ENCODE measurements at places on chromosomes 13 and 19. TPM values are rescaled to one million over a fixed set of nuclear protein-coding genes. Genes with fewer than 3 reads are reported as not detected.
A peak's percentile ranks its signal among the peaks of the same experiment; 100 is the strongest.

Gene KISS1R
- 10.6 TPM for total RNA-seq

Gene TMEM59L
- 0.40 TPM for total RNA-seq

DNA sequence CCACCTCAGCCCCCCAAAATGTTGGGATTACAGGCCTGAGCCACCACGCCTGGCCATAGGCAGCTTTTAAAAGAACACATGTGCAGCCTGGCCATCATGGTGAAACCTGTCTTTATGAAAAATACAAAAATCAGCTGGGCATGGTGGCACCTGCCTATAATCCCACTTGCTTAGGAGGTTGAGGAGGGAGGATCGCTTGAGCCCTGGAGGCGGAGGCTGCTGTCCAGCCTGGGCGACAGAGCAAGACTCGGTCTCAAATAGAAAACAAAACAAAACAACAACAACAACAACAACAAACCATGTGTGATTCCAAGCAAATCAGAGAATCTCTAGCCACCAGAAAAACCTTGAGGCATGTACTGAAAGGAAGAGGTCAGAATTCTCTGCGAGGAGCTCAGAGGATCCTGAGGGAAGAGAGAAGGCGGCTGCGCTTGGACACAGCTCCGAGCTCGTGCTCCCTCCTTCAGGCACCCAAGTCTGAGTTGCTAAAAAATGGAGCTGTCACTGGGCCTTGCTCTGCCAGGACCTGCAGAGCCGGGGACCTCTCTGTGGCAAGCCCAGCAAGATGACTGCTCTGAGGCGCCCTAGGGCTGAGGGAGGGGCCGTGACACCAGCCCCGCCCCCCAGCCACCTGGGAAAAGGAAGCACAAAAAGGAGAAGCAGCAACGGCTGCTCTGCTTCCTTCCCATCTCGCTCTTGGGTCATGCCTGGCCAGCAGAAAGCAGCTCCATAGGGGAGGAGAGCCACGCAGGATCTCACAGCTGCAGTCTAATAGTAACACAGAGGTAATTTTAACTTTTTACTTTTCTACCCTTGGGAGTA is at the start of gene ARL11:
Gene ARL11, plus strand, starts transcription at position 677 of the 822 bp plus-strand sequence. CDS start 1,941 bp downstream, outside the sequence.
- H3K27ac ChIP-seq, result no peak within 1 kb of the TSS
- H3K4me3 ChIP-seq, result peak within 1 kb of the TSS; percentile 75
- H3K27me3 ChIP-seq, result no peaks in the 10 kb centered on the region
- H3K4me1 ChIP-seq, result peaks cover 8% of the 10 kb centered on the region
- peak; percentile 69 for DNase-seq

DNA sequence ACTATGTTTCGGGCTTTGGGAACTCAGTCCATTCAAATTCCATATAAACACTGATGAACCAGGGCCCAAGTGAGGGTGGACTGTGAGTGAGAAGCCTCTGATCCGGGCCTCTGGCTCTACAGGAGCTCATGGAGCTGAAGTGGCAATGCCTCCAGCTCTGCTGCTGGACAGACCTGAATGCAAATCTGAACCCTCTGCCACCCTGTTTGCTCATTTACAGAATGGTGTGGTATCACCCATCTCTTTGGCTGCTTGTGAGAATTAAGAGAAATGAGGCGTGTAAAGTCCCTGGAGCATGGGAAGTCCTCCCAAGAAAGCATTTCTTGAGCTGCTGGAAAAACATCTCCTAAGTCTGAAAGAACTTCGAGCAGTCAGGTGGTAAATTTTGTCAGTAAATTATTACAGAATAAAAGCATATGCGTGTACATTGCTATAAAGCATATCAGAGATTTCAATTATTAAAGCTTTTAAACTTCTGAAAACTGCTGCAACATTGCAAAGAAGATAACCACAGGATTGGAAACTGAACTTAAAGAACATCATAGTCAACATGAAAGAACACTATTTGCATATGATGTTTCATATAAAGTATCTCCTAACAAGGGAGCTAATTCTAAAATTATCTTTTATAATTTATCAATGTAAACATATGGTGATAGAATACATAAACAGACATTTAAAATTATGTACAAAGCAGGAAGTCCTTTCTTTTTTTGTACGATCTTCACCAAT is 369.0 kb downstream of the UQCRFS1 start:
- no peak overlapping the region for H3K27ac ChIP-seq
- no peak for DNase-seq
- no peak overlapping the region for H3K4me3 ChIP-seq
- H3K4me1 ChIP-seq, result no peaks in the 10 kb centered on the region
- no peaks in the 10 kb centered on the region for H3K36me3 ChIP-seq

Gene MISP
- not detected for total RNA-seq

GRCh38 chr13:48731957-48732569 is 78.3 kb downstream of the CYSLTR2 start:
- H3K4me3 ChIP-seq, result peak overlapping the region; percentile 50
- peaks cover 18% of the 10 kb centered on the region for H3K4me1 ChIP-seq
- no peak overlapping the region for H3K27ac ChIP-seq
- H3K36me3 ChIP-seq, result no peaks in the 10 kb centered on the region
- peak; percentile 70 for DNase-seq
- H3K27me3 ChIP-seq, result no peaks in the 10 kb centered on the region

DNA sequence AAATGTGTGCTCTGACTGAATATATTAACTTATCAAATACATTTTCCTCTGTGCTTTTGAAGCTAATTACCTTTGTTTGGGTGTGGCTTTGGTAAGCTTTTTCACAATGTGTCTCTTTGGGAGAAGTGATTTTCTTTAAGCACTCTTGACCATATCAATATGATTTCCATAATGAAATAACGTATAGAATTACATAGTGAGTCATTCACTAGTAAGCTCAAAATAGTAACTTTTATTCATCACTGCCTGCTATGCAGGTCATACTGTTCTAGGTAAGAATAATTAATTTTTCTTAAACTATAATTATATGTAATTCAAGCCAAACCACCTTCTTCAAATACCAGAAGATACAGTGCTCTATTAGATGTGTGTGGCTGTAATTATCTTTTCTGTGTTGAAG is 480.7 kb downstream of the MYO16 start:
- H3K36me3 ChIP-seq, result no peaks in the 10 kb centered on the region
- peaks cover 13% of the 10 kb centered on the region for H3K4me1 ChIP-seq
- H3K27ac ChIP-seq, result no peak overlapping the region
- no peak for DNase-seq

Gene TSSK6
- 4.7 TPM for total RNA-seq

DNA sequence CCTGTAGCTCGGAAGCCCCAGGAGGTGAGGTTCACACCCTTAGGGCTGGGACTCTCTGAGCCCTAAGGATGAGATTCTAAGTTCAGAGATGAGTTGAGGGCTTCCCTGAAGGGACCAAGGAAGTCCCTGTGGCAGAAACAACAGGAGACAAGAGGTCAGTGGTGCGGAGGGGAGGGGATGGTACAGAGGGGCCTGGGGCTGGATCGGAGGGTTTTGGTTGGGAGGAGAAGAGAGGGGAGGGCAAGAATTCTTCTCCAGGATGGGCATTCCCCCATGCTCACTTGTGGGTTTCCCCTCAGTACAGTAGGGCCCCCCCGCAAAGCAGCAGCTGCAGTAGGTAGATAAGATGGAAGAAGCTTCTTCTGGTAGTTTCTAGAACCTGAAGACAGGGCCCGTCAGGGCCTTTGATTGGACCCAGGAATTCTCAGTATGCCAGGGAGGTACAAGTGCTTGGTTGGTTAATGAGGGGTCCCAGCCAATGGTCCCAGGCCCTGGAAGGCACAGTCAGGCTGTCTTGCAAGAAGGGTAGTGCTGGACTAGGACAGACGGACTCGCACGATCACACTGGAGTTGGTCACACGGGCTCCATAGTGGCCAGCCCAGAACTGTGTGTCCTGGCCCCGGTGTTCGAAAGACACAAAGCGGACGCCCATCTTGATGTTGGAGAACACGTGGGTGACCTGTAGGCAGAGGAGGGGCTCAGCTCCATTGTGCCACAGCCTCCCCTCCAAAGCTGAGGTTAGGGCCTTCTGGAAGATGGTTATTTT is 7.3 kb downstream of the FBXO27 start:
- peaks cover 3% of the 10 kb centered on the region for H3K4me1 ChIP-seq
- no peak overlapping the region for H3K4me3 ChIP-seq
- H3K36me3 ChIP-seq, result no peaks in the 10 kb centered on the region
- DNase-seq, result no peak
- H3K27ac ChIP-seq, result no peak overlapping the region
- peaks cover 6% of the 10 kb centered on the region for H3K27me3 ChIP-seq

GRCh38 chr13:35343417-35343816 is 133.1 kb downstream of the MAB21L1 start:
- no peaks in the 10 kb centered on the region for H3K4me1 ChIP-seq
- no peaks in the 10 kb centered on the region for H3K36me3 ChIP-seq
- no peak for DNase-seq
- H3K27ac ChIP-seq, result no peak overlapping the region
- no peaks in the 10 kb centered on the region for H3K27me3 ChIP-seq

Gene LAIR1
- total RNA-seq, result 4.9 TPM

DNA sequence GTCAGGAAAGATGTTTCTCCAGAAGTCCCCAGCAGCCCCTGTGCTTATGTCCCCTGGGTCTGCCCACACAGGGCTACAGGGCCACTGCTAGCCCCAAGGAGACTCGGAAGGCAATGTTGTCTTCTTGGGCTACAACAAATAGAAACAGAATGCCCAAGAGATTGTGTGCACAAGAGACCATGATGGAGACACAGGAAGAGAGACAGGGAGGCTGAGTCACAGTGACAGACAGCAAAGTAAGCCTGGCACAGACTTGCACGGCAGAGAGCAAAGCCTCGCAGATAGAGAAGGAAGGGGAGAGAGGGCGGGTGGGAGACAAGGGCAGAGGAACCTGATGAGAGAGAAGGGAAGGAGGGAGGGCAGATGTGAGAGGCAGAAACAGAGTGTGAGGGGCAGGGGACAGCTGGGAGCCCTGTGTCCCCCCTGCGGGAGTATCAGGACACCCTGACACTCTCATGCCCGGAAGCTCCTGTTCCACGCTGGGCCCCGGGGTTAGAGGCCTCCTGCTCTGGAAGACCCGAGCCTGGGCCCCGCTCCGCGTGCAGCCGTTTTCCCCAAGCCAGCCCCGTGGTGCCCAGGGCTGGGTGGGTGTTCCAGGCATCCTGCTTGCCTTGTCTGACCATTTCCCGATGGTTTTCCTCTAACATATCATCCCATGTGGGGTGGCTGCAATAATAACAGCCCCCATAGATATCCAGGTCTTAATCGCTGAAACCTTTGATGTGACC is 2.7 kb upstream of the PLA2G4C start:
- H3K4me3 ChIP-seq, result no peak overlapping the region
- no peaks in the 10 kb centered on the region for H3K27me3 ChIP-seq
- peaks cover 20% of the 10 kb centered on the region for H3K4me1 ChIP-seq
- H3K36me3 ChIP-seq, result peaks cover 14% of the 10 kb centered on the region
- no peak for DNase-seq

GRCh38 chr19:6413291-6413690 is 11.3 kb downstream of the KHSRP start:
- H3K27me3 ChIP-seq, result no peaks in the 10 kb centered on the region
- H3K4me1 ChIP-seq, result no peaks in the 10 kb centered on the region
- no peak overlapping the region for H3K27ac ChIP-seq

GRCh38 chr19:30854207-30854606 is 482.0 kb downstream of the ZNF536 start:
- H3K36me3 ChIP-seq, result no peaks in the 10 kb centered on the region
- no peak for DNase-seq
- no peak overlapping the region for H3K27ac ChIP-seq
- H3K27me3 ChIP-seq, result peaks cover 2% of the 10 kb centered on the region

Gene TJP3
- 3.1 TPM for total RNA-seq

Gene FCHO1
- 54.3 TPM for total RNA-seq

Gene NLRP5
- total RNA-seq, result not detected

Gene PSG7
- total RNA-seq, result not detected

Gene CYP4F2
- total RNA-seq, result not detected

- peaks cover 16% of the 10 kb centered on the region for H3K36me3 ChIP-seq
- no peak for DNase-seq
- no peaks in the 10 kb centered on the region for H3K27me3 ChIP-seq
- peaks cover 32% of the 10 kb centered on the region for H3K4me1 ChIP-seq
- H3K27ac ChIP-seq, result no peak overlapping the region
- no peak overlapping the region for H3K4me3 ChIP-seq
Measured at GRCh38 chr19:15374105-15374651, 5.4 kb downstream of the AKAP8 start.

DNA sequence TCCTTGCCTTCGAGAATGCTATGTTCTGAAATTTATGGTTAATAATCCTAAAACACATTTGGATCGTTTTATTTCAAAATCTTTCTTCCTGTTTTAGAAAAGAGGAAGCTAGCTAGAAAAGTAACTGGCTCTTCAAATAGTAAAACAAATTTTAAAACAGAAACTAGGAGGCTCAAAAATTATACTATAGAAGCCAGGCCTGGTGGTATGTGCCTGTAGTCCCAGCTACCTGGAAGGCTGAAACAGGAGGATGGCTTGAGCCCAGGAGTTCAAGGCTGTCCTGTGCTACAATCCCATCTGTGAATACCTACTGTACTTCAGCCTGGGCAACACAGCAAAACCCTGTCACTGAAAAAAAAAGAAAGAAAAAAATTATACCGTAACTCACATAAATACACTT is 57.9 kb downstream of the ELF1 start:
- no peaks in the 10 kb centered on the region for H3K27me3 ChIP-seq
- H3K36me3 ChIP-seq, result peaks cover 22% of the 10 kb centered on the region
- no peak overlapping the region for H3K4me3 ChIP-seq
- DNase-seq, result no peak

Gene MEX3D
- 6.0 TPM for total RNA-seq

DNA sequence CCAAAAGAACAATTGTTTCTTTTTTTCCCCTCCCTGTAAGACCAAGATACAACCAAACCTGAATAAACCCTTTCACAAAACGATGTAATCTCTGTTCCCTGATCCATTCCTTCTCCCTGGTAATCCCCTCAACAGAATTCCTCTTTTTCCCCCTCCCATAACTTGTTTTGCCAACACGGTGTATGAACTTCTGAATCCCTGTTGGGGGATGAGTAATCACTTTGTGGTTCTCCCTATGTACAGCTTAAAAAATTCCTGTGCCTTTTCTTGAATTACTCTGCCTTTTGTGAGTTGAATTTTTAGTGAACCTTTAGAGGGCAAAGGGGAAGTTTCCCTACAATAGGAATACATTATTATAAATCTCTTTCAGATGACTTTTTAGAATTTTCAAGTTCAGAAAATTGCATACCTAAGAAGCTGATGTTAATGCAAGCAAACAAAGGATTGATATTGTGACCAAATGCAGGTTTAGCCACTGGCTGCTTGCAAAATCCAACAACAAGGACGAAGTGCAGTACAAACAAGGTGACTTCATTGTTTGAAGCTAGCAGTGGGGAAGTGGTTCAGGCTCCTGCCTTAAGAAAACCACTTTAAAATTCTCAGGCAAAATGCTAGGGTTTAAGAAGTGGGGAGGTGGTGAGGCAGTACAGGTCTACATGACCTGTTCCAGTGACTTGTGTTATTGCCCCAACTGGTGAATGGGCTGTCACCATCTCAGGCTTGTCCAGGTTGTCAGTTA is 15.0 kb upstream of the EPSTI1 start:
- H3K27me3 ChIP-seq, result peaks cover 4% of the 10 kb centered on the region
- H3K4me3 ChIP-seq, result no peak overlapping the region
- no peak overlapping the region for H3K27ac ChIP-seq
- no peak for DNase-seq
- H3K36me3 ChIP-seq, result peaks cover 3% of the 10 kb centered on the region
- no peaks in the 10 kb centered on the region for H3K4me1 ChIP-seq
